ENCODE measurements at places on chromosomes 3 and 15.

DNA sequence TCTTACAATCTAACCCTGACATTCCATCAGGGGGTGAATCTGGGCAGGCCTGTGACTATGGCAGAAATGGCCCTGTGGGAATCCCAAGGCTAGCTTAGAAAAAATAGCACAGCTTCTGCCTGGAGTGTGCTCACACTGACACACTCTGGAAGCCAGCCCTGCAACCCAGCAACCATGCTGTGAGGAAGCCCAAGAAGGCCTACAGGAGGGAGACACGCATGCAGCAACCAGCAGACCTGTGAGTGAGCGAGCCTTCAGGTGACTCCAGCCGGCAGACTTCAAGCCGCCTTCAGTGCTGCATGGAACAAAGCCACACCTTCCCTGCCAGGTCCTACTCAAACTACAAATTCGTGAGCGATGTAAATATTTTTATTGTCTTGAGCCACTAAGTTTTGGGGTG, 26.1 kb downstream of the RAB6B start:
- no peak for DNase-seq

DNA sequence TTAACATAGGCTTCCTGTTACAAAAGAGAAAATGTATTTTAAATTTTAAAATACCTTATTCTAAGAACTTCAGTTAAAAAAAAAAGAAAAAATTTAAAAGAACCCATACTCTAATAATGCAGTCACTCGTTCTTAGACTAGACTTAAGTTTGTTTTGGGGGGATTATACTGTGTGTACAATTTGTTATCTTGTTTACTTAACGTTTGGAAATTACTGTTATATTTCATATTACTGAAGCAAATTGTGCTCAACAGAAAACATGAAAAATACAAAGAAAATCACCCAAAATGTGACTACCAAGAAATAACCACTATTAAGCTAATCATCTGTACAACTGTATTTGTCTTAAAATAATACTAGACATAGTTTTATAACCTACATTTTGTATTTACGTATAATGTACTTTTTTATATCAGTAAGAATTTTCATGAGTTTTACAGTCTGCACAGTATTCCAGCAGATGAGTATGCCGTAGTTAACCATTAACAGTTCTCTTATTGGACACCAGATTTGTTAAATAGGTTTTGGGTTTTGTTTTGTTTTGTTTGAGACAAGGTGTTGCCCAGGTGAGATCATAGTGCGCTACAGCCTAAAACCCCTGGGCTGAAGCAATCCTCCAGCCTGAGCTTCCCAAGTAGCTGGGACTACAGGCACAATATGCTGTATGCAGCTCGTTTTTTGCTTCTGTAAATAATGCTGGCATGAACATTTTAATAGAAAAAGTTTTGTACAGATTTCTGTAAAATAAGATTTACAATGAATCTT, 88.8 kb upstream of the CHD2 start:
- no peak for DNase-seq

- no peak for DNase-seq
These were observed 416.9 kb downstream of the FOXP1 start for GRCh38 chr3:71166339-71167240.

GRCh38 chr3:13715961-13716360, 163.9 kb downstream of the WNT7A start:
- DNase-seq = no peak

DNA sequence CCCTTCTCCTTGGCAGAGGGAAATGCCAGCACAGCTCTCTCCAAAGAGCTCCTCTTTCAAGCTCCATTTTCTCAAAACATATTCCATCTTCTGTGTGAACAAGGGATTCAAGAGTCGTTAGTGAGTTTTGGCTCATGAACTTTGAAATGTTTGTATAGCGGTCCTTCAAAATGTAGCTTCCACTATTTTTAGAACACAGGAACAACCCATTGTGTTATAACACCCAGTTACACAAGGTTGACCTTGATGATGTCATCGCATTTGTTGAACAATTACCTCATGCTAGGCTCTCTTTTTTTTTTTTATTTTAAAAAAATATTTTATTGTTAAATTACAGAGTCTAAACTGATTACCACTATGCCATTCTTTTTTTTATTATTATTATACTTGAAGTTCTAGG, 251.7 kb downstream of the THSD4 start:
- no peak for DNase-seq

- DNase-seq = no peak
These were observed 533.0 kb downstream of the EPHB1 start for GRCh38 chr3:135328036-135328435.

GRCh38 chr3:123312331-123313265, 110.9 kb downstream of the SEC22A start:
- DNase-seq = no peak

- DNase-seq = no peak
These were observed 50.0 kb downstream of the CPA3 start for GRCh38 chr3:148914936-148915690.

GRCh38 chr3:60523536-60523935, 727.7 kb downstream of the FHIT start:
- no peak for DNase-seq

DNA sequence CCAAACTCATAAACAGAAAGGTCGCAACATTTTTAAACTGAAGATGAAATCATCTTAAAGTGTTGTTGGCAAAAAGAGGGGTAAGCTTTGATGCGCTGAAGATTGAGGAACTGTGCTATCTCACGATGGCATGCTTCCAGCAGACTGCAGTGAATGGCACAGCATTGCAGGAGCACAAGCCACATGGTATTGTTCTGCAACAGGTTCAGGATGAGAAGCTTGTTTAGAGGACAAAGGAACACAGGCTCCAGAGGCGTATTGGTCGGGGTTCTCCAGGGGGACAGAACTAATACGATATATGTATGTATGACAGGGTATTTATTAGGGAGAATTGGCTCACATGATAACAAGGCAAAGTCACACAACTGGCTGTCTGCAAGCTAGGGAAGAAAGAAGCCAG, 13.8 kb upstream of the PLD1 start:
- DNase-seq = no peak

GRCh38 chr3:113601240-113601639, 68.9 kb downstream of the SIDT1 start:
- DNase-seq = no peak

- peak; percentile 67 for DNase-seq
These were observed 387.9 kb downstream of the ZIC1 start for GRCh38 chr3:147797095-147797494.

DNA sequence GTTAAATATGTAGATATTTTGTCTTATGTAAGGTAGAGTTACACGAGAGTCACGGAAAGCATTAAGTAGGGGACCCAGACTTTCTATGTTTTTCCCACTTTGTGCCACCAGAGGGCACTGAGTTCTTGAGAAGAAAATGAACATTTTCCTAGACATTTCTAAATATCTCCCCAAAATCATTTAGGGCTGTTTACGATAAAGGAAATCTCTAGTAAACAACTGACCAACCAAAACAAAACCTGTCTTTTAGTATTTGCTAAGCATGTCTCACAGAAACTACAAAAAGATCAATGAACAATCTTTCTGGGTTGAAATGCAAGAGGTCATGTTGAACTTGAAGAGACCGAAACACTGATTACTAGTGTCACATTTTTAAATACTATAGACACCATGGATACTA, 16.1 kb downstream of the POU1F1 start:
- peak; percentile 40 for DNase-seq

- peak; percentile 37 for DNase-seq
These were observed 255.5 kb downstream of the UACA start for GRCh38 chr15:70507772-70508371.

GRCh38 chr3:162370141-162370540, 873.5 kb downstream of the OTOL1 start:
- DNase-seq = no peak

DNA sequence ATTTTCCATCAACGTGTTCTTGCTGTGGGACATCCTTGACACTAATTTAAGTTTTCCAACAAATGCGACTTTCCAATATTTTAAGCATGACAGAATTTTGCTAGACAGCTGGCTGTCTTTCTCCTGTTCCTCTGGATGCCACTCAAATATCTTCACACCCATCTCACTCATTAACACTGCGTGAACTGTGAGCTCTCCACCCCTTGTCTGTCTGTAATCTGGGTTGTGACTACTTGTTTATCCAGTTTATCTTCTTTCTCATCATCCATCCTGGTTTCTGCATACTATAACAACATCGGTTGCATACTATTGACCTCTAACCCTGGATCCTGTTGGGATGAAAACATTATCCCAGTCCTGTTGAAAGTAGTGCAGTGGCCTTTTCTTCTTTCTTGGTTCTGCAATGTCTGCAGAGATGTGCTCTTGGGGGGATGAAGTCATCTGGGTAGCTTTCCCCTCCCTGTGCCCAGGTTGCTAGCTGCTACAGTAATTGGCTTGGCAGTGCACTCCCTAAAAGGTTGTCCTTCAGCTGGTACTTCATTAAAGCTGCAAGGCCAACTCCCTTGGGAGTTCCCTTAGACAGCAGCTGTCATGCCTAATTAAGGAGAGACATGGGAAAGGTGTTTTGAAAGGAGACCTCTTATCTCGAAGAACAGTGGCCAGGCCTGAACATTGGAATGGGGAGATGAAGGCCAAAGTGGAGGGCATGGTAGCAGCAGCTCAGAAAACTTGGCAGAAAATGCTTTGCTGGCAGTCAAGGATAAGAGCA, 24.7 kb downstream of the KAT2B start:
- DNase-seq = no peak

- peak; percentile 45 for DNase-seq
These were observed 103.1 kb downstream of the SPATA16 start for GRCh38 chr3:173037840-173038483.

- DNase-seq = no peak
These were observed 38.2 kb downstream of the FEZF2 start for GRCh38 chr3:62335196-62335595.

DNA sequence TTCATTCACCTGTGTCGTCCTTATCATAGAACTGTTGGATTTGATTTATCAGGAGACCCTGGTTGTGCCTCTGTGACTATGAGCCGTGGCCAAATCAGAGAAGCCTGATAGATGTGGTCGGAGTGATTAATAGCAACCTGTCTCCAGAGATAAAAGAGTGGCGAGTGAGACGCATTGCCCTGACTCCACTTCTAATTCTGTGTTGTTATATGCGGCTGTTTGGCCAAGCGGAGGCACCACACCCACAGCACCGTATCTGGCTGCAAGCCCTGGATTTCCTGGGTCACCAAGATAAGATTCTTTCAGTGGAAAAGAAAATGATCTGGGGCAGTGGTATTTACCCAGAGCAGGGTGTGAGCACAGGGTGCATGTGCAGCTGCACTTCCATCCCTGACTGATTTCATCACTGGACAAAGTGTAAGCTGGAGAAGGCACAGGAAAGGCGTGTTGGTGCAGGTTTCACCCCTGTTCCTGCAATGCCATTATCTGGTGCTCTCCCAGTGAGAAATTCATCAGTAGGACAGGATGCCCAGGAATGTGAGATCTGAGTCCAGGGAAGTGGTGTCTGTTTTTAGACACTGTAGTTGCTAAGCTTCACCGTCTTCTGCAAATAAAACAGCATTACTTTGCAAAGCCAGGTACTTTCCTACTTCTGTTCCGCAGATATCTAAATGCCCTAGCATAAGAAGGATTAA, 84.6 kb downstream of the CD47 start:
- no peak for DNase-seq

DNA sequence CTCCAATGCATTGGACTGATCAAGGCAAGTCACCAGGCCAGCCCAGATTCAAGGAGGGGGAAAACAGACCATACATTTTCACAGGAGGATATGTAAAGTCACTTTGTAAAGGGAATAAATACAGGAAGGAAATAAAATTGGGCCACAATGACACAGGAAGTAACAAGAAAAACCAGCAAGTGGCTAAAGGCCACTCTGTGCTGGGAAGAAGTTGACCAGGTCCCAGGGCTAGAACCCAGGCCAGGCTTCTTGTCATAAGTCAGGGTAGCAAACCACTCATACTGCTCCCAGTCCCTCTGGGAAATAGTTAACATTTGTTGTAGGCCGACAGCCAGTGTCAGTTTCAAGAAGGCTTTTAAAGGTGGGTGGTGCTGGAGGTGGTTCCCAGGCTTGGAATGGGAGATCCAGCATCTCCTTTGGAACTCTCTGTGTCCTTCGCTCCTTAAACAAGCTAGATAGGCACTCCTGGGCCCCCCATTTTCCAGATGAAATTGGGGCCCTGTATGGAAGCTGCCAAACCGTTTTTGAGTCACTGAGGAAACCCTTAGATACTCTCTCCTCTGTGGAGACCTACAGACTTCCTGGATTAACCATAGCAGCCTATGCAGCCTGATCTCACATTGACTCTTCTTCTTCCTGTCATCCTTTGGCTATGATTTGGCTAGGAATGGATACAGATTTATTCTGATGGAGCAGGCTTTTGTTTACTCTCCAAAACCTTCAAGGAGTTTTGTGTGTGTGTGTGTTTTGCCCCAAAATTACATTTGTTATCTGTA, 14.7 kb upstream of the EDC3 start:
- DNase-seq = no peak

GRCh38 chr3:134880431-134880830, 85.4 kb downstream of the EPHB1 start:
- no peak for DNase-seq

GRCh38 chr3:85041001-85041400, 82.2 kb downstream of the CADM2 start:
- no peak for DNase-seq

DNA sequence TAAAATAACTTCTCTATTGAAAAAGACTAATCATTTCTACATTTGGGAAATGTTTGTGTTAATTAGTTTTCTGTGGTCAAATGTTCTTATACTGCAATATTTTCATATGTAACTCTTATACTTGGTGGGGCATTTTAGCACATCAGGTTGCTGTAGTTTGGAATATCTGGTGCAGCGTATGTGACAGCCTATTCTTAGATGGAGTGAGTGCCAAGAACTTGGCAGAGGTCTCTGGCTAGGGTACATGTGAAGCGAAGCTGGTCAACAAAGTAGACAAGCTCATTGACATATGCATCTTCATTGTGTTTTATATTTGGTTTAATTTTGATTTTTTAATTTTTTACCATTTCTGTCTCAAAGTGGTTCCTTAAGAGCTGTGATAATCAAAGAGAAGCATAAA, 53.2 kb downstream of the CHAC1 start:
- DNase-seq = no peak

- DNase-seq = peak; percentile 41
These were observed 40.4 kb upstream of the PXYLP1 start for GRCh38 chr3:141191097-141191749.
